ENCODE measurements at places on chromosomes 16 and 17. TPM values are rescaled to one million over a fixed set of nuclear protein-coding genes. Genes with fewer than 3 reads are reported as not detected.

- DNase-seq: no peak
Measured at GRCh38 chr17:7383742-7384488, 3.0 kb downstream of the TNK1 start.

Gene OTOP3
- total RNA-seq: not detected

Gene SLC16A5
- 3.5 TPM for total RNA-seq

Gene FOXC2
- 1.3 TPM for total RNA-seq

DNA sequence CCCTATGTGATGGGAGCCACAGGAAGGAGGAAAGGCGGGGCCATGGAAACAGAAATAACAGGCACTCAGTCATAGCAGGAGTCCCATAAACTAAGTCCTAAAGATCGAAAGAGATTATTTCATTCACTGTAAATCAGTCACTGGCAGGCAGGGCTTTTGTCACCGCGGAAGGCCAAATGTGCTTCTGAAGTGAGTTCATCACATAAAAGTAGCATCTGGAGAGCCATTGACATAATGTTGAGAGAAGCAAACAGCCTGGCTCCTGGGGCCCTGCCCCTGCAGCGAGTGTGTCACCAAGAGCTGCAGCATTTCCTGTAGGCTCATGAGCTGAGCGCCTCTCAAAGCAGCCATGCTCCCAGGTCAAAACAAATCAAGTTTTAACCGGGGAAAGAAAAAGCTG lies 476.2 kb downstream of the HAPSTR1 start:
- no peak for DNase-seq

GRCh38 chr17:72761431-72761830 lies 331.1 kb downstream of the SLC39A11 start:
- no peak for DNase-seq

DNA sequence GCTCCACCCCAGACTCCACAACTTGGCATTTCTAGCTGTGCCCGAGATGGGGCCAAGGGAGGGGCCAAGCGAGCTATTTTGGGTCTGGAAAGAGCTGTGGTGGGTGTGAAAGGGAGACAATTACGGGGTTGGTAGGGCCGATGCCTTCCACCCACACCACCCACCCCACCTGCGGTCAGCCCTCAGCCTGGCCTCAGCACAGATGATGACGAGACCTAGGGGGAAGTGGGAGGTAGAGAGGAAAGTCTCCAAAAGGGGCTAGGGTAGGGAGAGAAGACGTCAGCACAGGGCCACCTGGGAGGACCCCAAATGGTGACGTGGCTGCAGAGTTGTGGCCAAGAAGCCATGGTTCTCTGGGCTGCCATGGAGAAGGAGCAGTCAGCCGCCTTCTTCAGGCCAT lies 83.1 kb downstream of the SDK2 start:
- DNase-seq: no peak

GRCh38 chr16:89476379-89476778 lies 14.0 kb downstream of the ANKRD11 start:
- peak; percentile 99 for DNase-seq

GRCh38 chr17:66348584-66349165 lies 46.3 kb downstream of the PRKCA start:
- DNase-seq: peak; percentile 63

Gene XYLT1
- total RNA-seq: 3.5 TPM

All from mammary epithelial cell (primary cell).